ENCODE measurements at places on chromosomes 4 and X. TPM values are rescaled to one million over a fixed set of nuclear protein-coding genes. Genes with fewer than 3 reads are reported as not detected.

ALPK1 gene
- 34.3 TPM for total RNA-seq

KLHL34 gene
- 2.3 TPM for total RNA-seq

MAGEC2 gene
- not detected for total RNA-seq

CD38 gene
- total RNA-seq: 2.7 TPM

DNA sequence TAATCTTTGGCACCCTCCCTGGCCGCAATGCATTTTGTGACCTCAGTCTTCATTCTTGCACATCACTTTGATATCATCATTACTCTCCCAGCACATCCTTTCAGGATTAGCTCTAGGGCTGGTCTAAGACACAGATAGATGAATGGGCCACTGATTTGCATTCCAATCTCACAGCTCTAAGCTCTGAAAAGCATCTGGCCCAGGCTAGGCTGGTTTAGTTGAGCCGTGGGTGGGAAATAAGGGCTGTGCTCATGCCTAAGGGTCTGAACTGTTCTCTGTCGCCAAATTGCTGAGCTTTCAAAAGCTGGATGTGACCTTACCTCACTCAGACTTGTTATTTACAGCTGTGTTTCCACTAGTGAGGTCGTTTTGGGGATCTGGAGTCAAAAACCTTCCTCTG, 30.0 kb upstream of the SLC9A7 start:
- no peaks in the 10 kb centered on the region for H3K4me1 ChIP-seq
- H3K36me3 ChIP-seq: no peaks in the 10 kb centered on the region
- no peak overlapping the region for H3K4me3 ChIP-seq
- DNase-seq: no peak
- no peak overlapping the region for H3K27ac ChIP-seq

GRCh38 chr4:128301979-128302378, 14.4 kb upstream of the PGRMC2 start:
- no peaks in the 10 kb centered on the region for H3K36me3 ChIP-seq
- no peak overlapping the region for H3K4me3 ChIP-seq
- no peak overlapping the region for H3K27ac ChIP-seq
- no peak for DNase-seq
- H3K27me3 ChIP-seq: no peaks in the 10 kb centered on the region
- peaks cover 14% of the 10 kb centered on the region for H3K4me1 ChIP-seq

- H3K27ac ChIP-seq: no peak overlapping the region
- H3K36me3 ChIP-seq: no peaks in the 10 kb centered on the region
- peak; percentile 42 for DNase-seq
- H3K4me1 ChIP-seq: peaks cover 17% of the 10 kb centered on the region
Measured at GRCh38 chr4:677431-678293, 3.3 kb downstream of the MYL5 start.

- H3K27ac ChIP-seq: peak overlapping the region; percentile 86
- peak; percentile 83 for DNase-seq
- H3K4me3 ChIP-seq: peak overlapping the region; percentile 72
- no peaks in the 10 kb centered on the region for H3K36me3 ChIP-seq
- H3K4me1 ChIP-seq: peaks cover 6% of the 10 kb centered on the region
Measured at GRCh38 chrX:70433848-70434351, 10.7 kb upstream of the DLG3 start.

DNA sequence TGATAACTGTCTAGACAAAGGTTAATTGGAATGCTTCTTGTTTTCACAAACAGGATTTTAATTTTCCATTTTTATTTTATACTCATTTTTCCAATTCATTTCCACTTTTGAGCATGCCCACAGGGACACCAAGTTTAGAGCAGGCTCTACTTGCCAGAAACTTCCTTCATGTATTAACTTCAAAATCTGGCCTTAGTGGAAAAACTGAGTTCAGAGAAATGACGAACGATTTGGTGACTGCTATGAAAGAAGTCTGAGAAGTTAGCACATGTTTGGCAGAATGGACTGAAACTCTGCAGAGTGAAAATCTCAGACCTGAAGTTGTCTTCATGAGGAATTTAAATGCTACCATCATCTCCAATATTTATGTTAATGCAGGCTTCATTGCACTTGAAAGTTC, 214.1 kb downstream of the THOC2 start:
- DNase-seq: no peak
- H3K27me3 ChIP-seq: no peaks in the 10 kb centered on the region
- no peaks in the 10 kb centered on the region for H3K36me3 ChIP-seq

GRCh38 chr4:98677799-98678198, 19.4 kb upstream of the TSPAN5 start:
- H3K4me1 ChIP-seq: no peaks in the 10 kb centered on the region
- no peaks in the 10 kb centered on the region for H3K36me3 ChIP-seq
- no peak for DNase-seq
- no peak overlapping the region for H3K27ac ChIP-seq
- H3K4me3 ChIP-seq: no peak overlapping the region
- H3K27me3 ChIP-seq: no peaks in the 10 kb centered on the region

All from transverse colon (tissue), 4 donors.